ENCODE measurements at places on chromosomes 5 and 9.

DNA sequence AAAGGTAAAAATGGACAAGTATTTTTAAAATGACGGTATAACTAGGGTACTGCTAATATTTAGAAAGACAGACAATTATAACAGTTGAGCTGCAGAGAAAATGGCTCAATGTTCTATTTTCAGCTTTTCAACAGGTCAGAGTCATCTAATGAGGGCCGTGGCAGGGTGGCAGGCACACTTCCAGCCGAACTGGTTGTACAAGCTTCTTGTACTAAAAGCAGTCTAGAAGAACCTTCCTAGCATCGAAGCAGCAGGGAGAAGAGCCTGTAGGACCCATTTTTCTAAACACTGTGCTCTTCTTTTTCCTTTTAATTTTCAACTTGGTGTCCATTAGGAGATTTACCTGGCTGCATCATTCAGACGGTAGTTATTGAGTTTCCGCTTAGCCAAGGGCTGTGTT, 85.6 kb downstream of the SLC28A3 start:
- no peaks in the 10 kb centered on the region for H3K4me1 ChIP-seq
- no peak overlapping the region for H3K4me3 ChIP-seq
- DNase-seq, result no peak
- H3K27me3 ChIP-seq, result no peaks in the 10 kb centered on the region

DNA sequence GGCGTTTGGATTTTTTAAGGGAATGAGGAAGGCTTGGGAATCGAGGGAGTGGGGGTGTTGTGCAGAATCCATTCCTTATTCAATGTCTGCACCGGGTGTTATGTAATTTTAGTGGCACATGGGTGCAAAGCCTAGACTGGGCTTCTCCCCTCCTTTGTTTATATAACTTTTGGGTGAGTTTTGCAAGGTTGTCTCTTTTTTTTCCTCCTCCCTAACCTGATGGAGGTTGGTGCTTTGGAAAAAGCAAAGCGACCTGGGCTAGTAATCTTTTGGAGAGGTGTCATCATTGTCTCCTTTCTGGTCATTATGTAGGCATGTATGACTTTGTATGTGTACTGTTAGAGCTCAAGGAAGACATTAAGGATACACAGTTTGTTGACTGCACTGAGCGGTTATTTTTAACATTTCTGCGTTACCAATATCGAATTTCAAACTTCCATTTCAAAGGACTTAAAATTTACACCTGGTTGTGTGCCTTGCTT, 3.1 kb downstream of the SMARCA2 start:
- H3K36me3 ChIP-seq, result no peaks in the 10 kb centered on the region
- no peaks in the 10 kb centered on the region for H3K27me3 ChIP-seq
- H3K4me3 ChIP-seq, result peak overlapping the region; percentile 92
- H3K27ac ChIP-seq, result peak overlapping the region; percentile 91
- DNase-seq, result no peak

DNA sequence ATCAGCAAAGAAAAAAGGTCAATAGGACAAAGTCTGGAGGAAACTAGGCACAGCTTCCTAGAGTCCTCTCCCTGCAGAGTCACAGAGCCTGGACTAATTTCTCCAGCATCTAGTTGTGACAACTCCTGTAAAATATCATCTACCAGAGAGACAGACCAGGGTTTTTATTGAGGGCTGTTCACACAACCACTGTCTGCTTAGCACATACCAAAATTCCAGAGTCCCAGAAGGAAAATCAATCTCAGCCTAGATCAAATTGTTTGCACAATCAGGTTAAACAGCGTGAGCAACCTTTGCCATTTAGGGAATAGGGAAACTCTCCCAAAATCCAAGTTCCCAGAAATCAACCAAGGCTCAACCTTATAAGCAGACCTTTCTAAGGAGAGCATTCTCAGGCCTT, 190.3 kb downstream of the SYK start:
- no peaks in the 10 kb centered on the region for H3K27me3 ChIP-seq
- H3K4me1 ChIP-seq, result peaks cover 16% of the 10 kb centered on the region
- DNase-seq, result no peak

DNA sequence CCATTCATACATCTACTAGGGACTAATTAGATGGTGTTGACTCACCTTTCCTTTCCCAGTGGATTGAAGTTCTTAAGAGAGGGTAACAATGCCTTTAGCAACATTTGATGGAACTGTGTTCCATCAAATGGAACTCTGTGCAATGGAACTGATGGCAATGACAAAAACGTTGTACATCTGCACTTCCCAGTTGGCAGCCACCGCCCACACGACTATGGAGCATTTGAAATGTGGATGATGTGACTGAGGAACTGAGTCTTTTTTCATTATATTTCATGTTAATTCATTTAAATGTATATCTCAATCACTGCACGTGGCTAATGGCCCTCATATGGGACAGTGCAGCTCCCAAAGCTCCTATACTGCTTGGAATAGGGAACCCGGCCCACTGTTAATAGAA, 39.0 kb upstream of the ICE1 start:
- no peak overlapping the region for H3K27ac ChIP-seq
- no peak overlapping the region for H3K4me3 ChIP-seq
- H3K4me1 ChIP-seq, result no peaks in the 10 kb centered on the region
- no peaks in the 10 kb centered on the region for H3K27me3 ChIP-seq
- DNase-seq, result no peak

GRCh38 chr9:77218612-77219011, 41.3 kb downstream of the VPS13A start:
- no peaks in the 10 kb centered on the region for H3K27me3 ChIP-seq
- no peak for DNase-seq
- H3K4me1 ChIP-seq, result no peaks in the 10 kb centered on the region
- H3K4me3 ChIP-seq, result no peak overlapping the region
- H3K36me3 ChIP-seq, result no peaks in the 10 kb centered on the region

- DNase-seq, result peak; percentile 63
- H3K27me3 ChIP-seq, result no peaks in the 10 kb centered on the region
- H3K4me1 ChIP-seq, result peaks cover 14% of the 10 kb centered on the region
- H3K4me3 ChIP-seq, result no peak overlapping the region
- peak overlapping the region; percentile 84 for H3K27ac ChIP-seq
Observed at GRCh38 chr5:74465724-74466123, 174.8 kb downstream of the ENC1 start.

Data from MM.1S (cell line).